ENCODE measurements at places on chromosomes 12 and 14.

DNA sequence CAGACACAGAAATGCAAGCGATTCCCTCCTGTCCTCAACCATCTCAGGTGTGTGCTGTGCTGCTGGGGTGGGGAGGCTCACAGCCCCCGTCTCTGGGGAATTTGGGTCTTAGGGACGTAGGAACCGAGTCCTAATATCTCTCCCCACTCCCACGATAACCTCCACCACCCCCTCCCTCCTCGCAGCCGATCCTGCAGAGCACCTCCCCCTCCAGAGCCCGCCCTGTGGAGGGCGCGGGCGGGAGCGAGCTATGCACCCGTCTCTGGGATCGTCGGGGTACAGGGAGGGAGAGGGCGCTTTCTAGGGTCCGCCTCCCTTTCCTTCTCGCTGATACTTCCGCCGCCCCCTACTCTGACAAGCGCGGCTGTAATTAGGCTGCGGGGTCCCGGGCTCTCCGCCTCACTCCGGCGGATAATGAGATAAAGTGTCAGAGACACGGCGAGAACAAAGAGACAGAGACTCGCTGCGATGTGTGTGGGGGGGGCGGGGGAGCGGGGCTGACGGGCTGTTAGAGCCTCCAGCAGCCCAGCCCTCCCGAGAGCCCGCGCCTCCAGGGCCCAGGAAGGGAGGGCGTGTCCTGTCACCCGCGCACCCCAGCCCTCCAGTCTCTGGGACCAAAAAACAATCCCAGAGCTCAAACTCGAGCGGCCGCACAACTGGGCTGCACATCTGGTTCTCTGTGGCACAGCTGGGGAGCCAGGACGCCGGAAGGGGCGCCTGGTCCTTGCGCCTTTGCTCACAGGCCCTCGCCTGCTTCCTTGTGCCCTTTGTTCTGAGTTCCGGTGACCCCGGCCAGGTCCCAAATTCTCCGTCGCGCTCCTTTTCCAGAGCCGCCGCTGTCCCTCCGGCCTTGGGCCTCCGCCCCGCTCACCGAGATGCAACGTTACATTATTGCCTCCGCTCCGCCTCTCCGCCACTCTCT, 8.7 kb downstream of the SHMT2 start:
- peaks cover 57% of the 10 kb centered on the region for H3K27me3 ChIP-seq
- H3K27ac ChIP-seq, result no peak overlapping the region
- peaks cover 88% of the 10 kb centered on the region for H3K4me1 ChIP-seq
- peak overlapping the region; percentile 56 for H3K4me3 ChIP-seq
- H3K36me3 ChIP-seq, result peaks cover 16% of the 10 kb centered on the region

DNA sequence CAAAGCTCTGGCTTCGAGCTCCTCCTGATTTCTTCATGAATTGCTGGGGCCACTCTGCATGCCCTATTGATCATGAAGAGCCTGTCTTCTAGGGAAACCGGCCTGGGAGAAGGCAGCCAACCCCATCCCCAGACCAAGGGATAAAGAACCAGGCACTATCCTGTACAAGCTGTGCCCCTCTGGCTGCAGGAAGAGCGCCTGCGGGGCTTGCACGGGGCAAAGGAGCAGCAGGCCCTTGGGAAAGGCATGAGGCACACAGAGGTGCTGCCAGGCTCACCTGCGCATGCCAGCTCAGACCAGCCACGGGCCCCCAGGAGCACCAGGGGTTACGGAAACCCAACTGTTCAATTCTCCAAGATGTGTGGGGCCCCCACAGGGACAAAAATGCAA, 2.1 kb downstream of the ITPK1 start:
- no peak for DNase-seq
- H3K27me3 ChIP-seq, result no peaks in the 10 kb centered on the region
- H3K27ac ChIP-seq, result no peak overlapping the region
- peak overlapping the region; percentile 85 for H3K4me3 ChIP-seq
- H3K36me3 ChIP-seq, result no peaks in the 10 kb centered on the region

- H3K36me3 ChIP-seq, result no peaks in the 10 kb centered on the region
- no peak for DNase-seq
- no peak overlapping the region for H3K4me3 ChIP-seq
- no peak overlapping the region for H3K27ac ChIP-seq
These were observed 51.5 kb downstream of the MED13L start for GRCh38 chr12:116226026-116226425.

GRCh38 chr12:46811185-46811584, 14.6 kb downstream of the SLC38A4 start:
- no peaks in the 10 kb centered on the region for H3K27me3 ChIP-seq
- no peak overlapping the region for H3K27ac ChIP-seq
- H3K36me3 ChIP-seq, result no peaks in the 10 kb centered on the region
- H3K4me3 ChIP-seq, result no peak overlapping the region
- DNase-seq, result no peak

GRCh38 chr12:52019113-52019770, 12.5 kb downstream of the TAMALIN start:
- no peak overlapping the region for H3K27ac ChIP-seq
- no peak overlapping the region for H3K4me3 ChIP-seq
- peaks cover 30% of the 10 kb centered on the region for H3K4me1 ChIP-seq
- peaks cover 12% of the 10 kb centered on the region for H3K36me3 ChIP-seq

- no peaks in the 10 kb centered on the region for H3K27me3 ChIP-seq
- H3K27ac ChIP-seq, result peak overlapping the region; percentile 73
- H3K4me3 ChIP-seq, result no peak overlapping the region
- peaks cover 6% of the 10 kb centered on the region for H3K36me3 ChIP-seq
These were observed 21.2 kb downstream of the JDP2 start for GRCh38 chr14:75449036-75449435.
